ENCODE measurements at places on chromosomes 5 and 9.

GRCh38 chr9:19975499-19975898, 186.7 kb upstream of the SLC24A2 start:
- no peak for DNase-seq

- no peak for DNase-seq
These were observed 19.0 kb upstream of the ADAMTS19 start for GRCh38 chr5:129441096-129441495.

DNA sequence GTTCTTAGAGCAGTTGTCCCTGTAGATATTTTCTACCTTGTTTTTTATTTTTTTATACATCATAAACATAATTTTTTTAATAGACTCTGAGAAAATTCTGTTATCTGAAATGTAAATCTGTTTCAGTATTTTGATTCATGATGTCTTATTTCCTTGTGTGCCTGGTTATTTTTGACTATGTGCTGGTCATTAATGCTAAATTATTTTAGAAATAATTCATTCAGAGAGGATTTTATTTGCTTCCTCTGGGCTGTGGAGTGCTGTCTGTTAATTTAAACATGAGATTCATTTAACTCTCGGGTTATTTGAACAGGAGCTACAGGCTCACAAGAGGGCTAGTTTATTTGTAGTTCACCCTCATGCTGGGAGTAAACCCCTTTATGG, 124.3 kb upstream of the PITX1 start:
- DNase-seq, result no peak

DNA sequence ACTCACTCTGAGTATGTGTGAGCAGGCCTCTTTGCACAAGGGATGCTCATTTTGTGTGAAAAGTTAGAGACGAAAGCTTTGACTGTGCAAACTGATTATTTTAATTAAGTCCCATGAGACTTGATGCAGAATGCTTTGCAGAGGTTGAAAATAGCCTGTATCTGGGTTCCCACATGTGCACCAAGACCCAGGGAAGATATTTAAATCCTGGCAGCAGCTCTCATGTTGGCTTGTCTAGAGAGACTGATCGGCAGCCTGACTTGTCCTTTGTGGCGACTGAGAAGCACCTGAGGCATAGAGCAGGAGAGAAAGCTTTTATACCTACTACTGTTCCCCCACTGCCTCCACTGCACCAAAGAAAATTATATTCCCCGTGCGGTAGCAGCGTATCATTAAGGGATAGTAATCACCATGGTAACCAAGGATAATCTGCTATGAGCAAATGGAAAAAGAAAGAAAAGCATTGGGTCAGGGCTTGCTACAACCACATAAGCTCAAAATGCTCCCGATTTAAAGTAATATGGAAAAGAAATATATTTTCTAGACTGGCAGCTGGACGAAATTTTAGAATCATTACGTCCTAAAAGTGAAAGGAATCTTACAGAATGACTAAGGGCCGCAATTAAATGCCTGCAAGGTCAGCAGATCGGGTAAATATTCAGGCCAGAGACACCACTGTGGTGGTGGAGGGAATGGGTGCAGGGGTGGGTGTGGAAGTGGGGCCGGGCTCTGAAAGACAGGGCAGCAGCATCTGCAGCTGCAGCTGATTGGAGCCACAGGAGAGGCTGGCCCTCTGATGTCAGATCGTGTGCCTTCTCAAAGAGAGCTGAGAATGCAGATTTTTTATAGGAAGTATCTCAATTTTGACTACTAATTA, 135.3 kb upstream of the EPB41L4A start:
- DNase-seq, result no peak

GRCh38 chr5:102975457-102976182, 144.3 kb downstream of the GIN1 start:
- no peak for DNase-seq

- no peak for DNase-seq
These were observed 892.2 kb upstream of the ACO1 start for GRCh38 chr9:31492229-31492628.

DNA sequence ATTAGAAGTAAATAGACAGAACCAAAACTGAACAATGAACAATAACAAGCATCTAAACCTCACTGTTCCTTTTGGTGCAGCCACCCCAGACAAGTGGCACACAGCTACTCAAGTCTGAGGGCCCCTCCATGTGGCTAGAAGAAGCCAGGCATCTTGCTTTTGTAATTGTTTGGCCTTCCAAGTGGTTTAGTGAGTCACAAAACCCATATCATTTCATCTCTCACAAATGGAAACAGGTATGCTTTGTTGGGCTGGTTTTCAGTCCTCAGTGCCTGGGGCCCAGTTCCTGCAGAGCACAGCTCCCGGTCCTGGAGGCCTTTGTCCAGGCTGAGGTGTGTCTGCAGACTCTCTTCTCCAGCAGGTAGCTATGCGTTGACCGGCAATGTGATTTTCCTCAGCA, 16.7 kb downstream of the PRLR start:
- no peak for DNase-seq

- no peak for DNase-seq
These were observed 202.0 kb downstream of the AUH start for GRCh38 chr9:91159664-91160121.

DNA sequence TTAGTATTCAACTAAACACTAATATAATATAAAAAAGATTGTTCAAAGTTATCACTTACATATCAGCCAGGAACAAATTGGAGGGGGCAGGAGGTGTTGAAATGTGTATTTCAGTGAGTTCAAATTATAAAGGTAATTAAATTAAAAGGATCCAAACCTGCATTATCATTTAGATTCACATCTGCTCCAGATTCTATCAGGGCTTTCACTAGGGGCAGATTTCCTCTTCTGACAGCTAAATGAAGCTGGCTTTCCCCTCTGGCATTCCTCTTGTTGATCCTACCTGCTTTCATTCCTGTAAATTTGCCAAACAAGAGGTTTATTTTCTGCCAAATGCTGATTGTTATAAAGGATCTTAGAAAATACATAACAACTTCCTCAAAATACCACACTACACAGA, 86.3 kb upstream of the GCNT4 start:
- no peak for DNase-seq

DNA sequence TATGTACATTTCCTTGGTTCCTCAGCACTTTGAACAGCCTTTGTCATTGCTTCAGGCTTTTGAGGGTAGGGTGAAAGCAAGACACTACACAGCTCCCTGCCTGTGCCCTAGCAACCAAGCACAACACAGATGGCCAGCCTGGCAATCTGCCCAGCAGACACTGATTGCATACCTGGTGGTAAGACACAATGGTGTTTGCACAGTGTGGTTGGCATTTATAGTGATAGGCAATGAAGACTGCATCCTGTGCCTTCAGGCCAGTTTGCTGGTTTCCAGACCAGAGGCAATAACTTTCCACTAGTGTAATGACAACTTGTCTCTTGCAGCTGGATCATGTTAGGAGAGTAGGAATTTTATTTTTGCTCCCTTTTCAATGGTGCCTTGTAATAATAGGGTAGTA, 144.5 kb upstream of the TNC start:
- peak; percentile 40 for DNase-seq

DNA sequence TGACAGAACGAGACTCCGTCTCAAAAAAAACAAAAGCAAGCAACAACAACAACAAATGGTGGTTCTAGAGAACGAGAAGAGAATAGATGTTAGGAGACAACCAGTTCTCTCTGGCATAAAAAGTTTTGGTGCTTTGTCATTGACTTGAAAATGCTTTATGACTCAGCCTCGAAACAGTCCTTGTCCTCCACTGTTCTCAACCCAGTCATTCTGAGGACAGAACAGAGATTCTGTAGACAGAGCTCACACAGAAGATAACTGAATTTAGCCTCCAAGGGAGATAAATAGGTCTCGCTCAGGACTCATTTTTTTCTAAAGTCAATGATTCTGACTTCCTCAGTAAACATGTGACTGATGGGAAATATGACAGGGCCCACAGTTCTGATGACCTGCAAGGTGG, 76.0 kb upstream of the FSTL4 start:
- no peak for DNase-seq

DNA sequence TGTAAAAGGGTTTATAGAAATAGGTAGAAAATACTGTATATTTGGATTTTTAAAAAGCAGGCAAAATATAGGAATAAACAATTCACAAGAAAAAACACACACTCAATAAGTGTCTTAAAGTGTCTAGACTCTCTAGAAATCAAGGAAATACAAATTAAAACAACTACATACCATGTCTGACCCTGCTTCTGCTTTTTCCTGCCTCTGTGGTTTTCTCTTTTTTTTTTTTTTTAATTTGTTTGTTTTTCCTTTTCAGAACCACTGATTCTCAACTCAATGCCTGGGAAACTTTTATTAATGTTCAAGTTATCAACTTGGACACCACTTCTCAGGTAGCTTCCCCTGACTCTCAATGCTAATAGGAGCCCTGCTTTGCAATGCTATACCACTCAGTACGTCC, 25.5 kb upstream of the TAS2R1 start:
- no peak for DNase-seq

GRCh38 chr5:6705959-6706358, 7.3 kb upstream of the TENT4A start:
- DNase-seq, result no peak

DNA sequence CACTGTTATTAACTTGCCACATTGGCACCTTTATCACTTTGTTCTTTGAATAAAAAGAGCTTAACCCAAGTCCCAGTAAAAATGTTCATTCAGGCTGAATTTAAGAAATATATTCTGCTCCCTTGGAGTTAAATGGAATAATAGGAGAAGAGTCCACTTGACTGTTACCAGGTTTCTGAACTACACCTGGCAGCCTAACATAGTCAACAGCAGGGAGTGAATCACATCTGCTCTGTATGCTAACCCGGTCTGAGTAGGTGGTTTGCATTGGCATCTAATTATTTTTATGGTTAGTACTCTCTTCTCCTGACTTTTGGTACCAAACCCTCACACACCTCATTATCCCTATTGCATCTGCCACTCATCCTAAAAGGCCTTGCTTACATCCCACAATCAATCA, 86.7 kb downstream of the STK32A start:
- DNase-seq, result no peak

GRCh38 chr9:77947651-77948050, 84.0 kb downstream of the GNAQ start:
- DNase-seq, result no peak

- DNase-seq, result no peak
These were observed 14.8 kb downstream of the AKNA start for GRCh38 chr9:114372921-114373448.

DNA sequence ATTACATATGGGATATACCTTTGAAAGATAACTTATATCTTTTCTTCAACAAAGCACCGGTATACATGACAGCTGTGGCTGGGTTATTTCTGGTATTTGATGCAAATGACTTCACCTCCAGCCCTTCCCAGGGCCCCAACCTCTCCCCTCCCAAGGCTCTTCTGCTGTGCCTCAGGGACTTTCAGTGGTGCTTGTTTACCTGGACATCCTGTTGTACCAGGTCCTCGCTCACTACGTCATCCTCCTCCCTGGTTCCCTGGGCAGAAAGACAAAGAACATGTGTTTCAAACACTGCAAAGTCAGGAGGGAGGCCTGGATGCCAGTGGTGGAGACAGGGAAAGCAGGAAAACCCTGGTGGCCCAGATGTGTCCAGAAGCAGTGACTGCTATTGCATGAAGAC, 23.4 kb downstream of the ANXA6 start:
- DNase-seq, result no peak

GRCh38 chr9:132069046-132069898, 10.4 kb downstream of the MED27 start:
- DNase-seq, result peak; percentile 5

DNA sequence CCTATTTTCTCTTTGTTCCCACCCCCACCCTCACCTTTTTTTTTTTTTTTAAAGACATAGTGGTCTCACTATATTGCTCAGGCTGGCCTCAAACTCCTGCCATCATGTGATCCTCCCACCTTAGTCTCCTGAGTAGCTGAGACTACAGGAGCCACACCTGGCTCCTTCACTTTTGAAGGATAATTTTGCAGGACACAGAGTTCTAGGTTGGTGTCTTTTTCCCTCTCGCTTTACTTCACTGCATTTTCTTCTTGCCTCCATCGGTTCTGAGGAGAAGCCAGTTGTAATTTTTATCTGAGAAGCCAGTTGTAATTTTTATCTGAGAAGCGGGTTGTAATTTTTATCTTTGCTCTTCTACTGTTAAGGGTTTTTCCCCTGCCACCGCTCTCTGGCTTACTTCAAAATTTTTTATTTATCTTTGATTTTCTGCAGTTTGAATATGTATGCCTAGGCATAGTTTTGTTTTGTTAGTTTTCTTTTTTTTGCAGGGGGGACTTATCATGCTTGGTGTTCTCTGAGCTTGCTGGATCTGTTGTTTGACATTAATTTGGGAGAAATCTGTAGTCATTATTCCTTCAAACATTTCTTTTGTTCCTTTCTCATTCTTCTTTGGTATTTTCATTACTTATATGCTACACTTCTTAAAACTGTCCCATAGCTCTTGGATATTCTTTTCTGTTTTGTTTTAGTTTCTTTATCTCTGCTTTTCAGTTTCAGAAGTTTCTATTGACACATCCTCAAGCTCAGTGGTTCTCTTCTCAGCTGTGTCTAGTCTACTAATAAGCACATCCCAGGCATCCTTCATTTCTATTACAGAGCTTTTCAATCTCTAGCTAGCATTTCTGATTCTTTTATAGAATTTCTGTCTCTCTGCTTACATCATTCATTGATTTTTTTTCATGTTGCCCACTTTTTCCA, 148.2 kb upstream of the CHD1 start:
- no peak for DNase-seq

GRCh38 chr5:54944364-54944763, 41.0 kb downstream of the ESM1 start:
- DNase-seq, result peak; percentile 21

- no peak for DNase-seq
These were observed 208.1 kb upstream of the PIK3R1 start for GRCh38 chr5:68007451-68007850.

- DNase-seq, result no peak
These were observed 257.4 kb upstream of the TRPC7 start for GRCh38 chr5:136622747-136623146.

GRCh38 chr9:8011974-8012373, 212.4 kb upstream of the DMAC1 start:
- no peak for DNase-seq

DNA sequence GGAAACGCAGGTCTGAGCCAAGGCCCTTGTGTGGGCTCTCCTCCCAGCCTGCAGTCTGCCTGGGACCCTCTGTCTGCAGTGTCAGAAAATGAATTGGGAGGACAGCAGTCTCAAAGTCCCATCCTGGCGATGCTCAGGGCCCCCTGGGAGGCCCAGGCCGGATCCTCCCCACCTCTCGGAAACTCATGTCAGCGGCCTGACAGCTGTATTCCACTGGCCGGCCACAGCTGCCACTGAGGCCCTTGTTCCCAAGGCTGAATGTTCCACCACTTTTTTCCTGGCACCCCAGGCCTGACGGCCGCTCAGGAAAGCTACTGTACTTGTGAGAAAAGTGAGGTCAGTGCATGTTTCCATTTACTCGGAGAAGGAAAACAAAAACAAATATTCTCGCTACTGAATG, 180.0 kb downstream of the FGF18 start:
- DNase-seq, result no peak

All from HTR-8/SVneo (cell line).